WTC11 (cell line): ENCODE measurements at places on chromosomes 16 and 17.

GRCh38 chr17:37659925-37660324 lies 16.7 kb upstream of the DDX52 start:
- DNase-seq: no peak

- DNase-seq: no peak
Observed at GRCh38 chr17:81251709-81252301, 12.7 kb downstream of the NDUFAF8 start.

DNA sequence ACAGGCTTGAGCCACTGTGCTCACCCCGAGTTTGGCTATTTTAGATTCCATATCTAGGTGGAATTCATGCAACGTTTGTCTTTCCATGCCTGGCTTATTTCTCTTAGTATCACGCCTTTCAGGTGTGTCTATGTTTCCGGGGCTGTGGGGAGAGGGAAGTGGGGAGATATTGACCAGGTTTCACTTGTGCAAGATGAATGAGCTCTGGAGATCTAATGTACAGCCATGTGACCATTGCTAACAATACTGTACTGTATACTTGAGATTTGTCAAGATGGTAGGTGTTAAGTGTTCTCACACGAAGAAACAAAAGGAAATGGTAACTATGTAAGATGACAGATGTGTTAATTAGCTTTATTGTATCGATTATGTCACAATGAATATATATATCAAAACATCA lies 199.6 kb downstream of the SHISA9 start:
- DNase-seq: no peak

- DNase-seq: no peak
Observed at GRCh38 chr17:49795372-49795771, 6.9 kb downstream of the KAT7 start.

GRCh38 chr17:32875923-32876416 lies 954 bp downstream of the MYO1D start:
- no peak for DNase-seq

- peak; percentile 94 for DNase-seq
Observed at GRCh38 chr16:62225675-62226074, 189.4 kb upstream of the CDH8 start.

DNA sequence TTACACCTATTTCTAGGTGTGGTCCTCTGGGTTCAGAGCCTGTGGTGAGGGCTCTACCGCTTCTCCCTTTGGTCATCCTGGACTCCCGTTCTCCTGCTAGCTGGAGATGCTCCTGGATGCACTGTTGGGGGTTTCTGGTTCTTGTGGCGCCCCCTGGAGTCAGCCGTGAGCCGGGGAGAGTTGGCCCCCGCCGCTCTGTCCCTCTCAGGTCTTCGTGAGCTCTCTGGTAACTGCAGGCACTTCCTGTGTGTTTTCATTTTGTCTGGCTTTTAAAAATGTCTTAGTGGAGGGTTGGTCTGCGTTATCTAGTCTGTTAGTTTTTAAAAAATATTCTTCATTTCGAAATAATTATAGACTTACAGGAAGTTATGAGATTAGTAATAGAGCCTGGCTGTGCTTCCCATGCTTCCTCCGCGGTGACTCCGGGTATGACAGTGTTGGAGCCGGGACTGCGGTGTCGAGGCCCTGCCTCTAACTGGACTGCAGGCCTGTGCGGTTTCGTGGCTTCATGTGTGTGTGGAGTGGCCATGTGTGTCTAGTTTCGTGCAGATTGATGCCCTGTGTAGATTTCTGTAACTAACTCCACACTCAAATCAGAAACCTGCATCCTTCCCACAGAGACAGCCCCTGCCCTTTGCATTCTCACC lies 78.0 kb upstream of the ZNF750 start:
- peak; percentile 62 for DNase-seq

- peak; percentile 72 for DNase-seq
Observed at GRCh38 chr17:78174870-78175642, 6.7 kb downstream of the SYNGR2 start.

DNA sequence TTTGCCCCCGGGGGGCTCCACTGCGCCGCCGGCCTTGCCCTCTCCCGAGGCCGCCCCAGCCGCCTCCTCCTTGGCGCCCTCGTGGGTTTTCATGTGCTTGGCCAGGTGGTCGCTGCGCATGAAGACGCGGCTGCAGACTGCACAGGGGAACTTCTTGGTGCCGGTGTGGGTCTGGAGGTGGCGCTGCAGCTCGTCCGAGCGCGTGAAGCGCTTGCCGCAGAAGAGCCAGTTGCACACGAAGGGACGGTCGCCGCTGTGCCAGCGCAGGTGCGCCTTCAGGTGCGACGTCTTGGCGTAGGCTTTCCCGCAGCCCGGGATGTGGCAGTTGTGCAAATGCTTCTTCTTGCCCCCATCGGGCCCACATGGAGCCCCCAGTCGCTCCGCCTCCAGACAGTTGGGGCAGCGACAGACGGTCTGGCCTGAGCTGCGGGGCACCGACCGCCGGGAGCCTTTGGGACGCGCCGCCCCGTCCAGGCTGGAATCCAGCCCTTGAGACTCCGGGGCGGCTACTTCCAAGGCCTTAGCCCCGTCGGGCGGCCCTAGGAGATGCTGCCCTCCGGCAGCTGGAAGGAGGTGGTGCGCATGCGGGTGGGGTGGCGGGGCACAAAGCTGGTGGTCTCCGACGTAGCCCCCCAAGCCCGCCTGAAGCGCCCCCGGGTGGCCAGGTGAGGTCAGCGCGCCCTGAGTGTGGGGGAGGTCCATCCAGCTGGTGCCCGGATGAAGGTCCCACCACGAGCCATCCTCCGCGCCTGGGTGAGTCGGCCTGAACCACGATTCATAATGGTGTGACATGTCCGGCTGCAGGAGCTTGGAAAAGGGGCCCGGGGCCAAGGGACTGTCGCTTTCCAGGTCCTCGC lies 3.4 kb downstream of the SP6 start:
- DNase-seq: peak; percentile 77

DNA sequence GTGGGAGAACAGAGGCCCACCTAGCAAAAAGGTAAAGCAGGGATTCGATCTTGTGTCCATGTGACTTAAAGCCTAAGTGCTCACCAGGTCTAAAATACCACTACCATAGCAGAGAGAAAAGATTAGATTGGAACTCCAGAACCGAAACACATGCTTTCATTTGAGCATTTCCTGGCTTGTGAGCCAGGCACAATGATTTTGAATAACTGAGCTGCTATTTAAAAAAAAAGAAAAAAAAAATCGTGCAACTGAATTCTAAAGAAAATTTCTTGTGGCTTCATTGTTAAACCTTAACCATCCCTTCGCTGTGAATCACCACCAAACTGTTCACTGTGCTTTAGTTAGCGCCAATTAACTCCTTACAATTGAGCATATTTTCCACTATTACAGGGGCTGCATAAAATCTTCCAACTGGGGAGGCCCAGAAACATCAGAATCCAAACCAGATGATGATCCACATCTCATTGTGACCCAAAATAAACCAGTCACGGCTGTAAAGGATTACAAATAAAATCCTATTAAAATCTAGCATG lies 366.4 kb upstream of the ERCC4 start:
- no peak for DNase-seq

DNA sequence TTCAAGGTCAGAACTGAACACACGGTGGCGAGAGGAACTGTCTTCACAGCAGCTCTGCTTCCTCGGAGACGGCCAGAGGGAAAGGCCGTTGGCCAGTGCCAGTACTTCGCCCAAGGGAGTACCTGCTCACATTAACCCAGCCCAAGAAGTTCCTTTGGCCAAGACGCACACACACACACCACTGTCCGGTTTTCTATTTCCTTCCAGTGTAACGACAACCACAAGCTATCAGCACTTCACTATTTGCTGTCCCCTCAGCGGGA lies 744 bp upstream of the GGNBP2 start:
- DNase-seq: no peak

DNA sequence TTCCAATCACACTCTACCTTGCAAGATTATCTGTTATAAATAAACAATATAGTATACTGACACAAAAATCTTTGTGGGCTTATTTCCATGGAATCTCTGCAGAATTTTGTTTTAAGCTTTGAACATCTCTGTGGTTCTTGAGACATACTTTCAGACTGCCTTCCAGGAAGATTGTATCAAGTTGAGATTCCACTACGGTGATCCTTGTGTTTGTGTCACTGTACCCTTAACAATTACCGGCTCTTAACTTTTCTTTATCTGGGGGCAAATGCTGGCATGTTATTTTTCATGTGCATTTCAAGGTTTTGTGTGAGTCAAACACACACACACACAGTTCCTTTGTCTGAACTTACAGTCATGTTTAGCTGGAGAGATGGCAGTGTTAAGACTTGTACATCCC lies 472.7 kb upstream of the HSBP1 start:
- DNase-seq: no peak

GRCh38 chr17:27009087-27009486 lies 284.8 kb upstream of the WSB1 start:
- DNase-seq: no peak

- peak; percentile 24 for DNase-seq
Observed at GRCh38 chr17:35345926-35346771, 27.3 kb downstream of the SLFN11 start.

DNA sequence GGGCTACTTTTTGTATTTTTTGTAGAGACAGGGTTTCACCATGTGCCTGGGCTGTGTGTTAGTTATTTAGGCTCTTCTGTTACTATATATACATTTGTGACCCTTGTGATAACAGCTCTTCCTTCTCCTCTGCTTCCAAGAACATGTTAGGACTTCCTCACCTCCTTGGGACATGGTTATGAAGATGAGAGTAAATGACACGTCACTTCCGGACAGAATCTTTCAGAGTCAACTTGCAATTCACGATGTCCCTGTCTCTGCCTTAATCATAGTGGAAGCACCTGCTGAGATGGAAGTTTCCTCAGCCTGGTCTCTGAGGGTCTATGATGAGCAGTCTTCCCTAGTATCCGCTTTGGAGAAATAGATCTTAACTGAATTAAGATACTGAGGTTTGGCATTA lies 42.9 kb downstream of the CCDC42 start:
- no peak for DNase-seq

DNA sequence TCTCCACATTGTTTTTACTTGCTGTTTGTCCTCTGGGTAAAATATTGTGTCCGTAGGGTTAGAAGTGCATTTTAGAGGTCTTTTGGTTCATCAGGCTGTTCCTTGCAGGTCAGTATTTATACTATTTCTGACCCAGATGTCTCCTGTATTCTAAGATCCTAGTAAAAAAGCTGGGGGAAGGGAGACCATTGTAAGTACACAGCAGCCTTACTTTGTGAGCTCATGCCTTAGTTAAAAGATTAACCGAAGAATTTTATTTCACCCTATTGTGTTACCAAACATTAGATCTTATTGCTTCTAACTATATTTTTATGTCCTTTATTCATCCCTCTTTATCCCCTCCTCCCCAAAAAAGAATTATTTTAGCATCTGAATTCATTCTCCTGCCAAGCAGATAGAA lies 444.1 kb upstream of the RBFOX1 start:
- DNase-seq: no peak

GRCh38 chr17:37476431-37477120 lies 13.1 kb upstream of the DUSP14 start:
- DNase-seq: no peak

GRCh38 chr16:85879975-85880831 lies 18.8 kb upstream of the IRF8 start:
- DNase-seq: no peak

GRCh38 chr16:67188798-67189197 lies 1.1 kb downstream of the EXOC3L1 start:
- peak; percentile 9 for DNase-seq

DNA sequence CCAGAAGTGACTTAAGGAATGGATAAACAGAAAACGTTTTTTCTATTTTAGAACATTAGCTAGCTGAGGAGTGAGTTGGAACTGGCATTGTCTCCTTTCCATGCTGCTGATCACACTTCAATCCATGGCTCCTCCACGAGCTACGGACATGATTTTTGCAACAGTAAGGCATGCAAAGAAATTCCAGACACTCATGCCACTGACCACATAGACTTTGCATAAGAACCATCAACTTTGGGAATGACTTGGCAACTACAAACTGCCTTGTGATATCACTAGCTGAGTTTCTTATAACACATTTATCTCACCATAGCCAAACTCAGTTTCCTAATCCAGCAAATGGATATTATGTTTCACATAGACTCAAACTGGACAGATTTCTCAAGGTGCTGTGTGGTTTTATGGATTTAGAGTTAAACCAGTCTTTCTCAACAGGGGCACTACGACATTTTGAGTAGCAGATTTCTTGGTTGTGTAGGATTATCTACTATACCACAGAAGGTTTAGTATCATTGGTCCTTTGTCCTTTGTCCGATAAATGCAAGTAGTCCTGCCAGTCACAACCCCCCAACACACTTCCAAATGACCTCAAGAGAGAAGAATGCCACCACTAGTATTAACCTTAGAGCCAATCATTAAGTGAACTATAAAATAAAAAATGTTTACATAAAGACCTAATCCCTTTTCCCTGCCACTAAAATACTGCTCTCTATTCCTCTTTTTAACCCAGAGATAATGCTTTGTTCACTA lies 48.3 kb upstream of the C17orf78 start:
- no peak for DNase-seq

GRCh38 chr17:79520167-79521165 lies 90.4 kb downstream of the RBFOX3 start:
- DNase-seq: no peak

DNA sequence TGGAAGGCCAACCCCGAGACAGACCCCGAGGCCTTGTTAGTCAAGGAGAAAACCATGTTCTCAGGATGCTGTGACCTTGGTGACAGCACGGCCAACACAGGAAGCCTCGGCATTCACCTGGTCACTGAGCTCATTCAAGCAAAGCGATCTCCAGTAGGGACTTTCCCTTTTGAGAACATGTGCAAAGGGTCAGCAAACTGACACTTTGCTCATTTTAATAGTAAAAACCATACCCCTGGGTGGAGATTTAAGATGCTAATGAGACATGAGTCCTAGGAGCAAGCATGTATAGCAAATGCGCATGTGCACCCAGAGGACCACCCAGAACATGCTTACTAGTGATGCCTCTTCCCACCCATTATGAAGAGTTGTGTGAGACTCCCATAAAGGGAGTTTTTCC lies 5.7 kb upstream of the SULT1A2 start:
- no peak for DNase-seq

GRCh38 chr16:64445649-64446048 lies 676.2 kb downstream of the CDH11 start:
- no peak for DNase-seq

- no peak for DNase-seq
Observed at GRCh38 chr17:20234276-20234675, 225.1 kb downstream of the SPECC1 start.

- peak; percentile 85 for DNase-seq
Observed at GRCh38 chr16:10895053-10895946, 18.3 kb downstream of the CIITA start.

- DNase-seq: no peak
Observed at GRCh38 chr16:14329727-14330350, 258.7 kb downstream of the MRTFB start.

DNA sequence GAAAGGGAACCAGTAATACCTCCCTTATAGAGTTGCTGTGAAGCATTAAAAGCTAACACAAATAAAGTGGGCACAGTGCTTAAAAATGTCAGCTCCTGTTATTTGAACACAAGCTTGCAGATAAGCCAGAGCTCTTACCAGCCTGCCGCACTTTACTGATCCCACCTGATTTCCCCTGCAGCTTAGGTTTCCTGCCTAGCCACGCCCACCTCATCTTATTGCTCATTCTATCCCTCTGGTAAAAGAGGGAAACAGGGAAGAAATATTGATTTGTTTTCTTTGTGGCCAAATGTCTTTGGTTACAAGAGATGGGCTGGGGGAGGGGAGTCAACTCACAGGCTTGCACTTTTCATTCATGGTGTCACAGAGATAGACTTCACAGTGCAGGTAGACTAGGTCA lies 9.6 kb upstream of the GP2 start:
- no peak for DNase-seq
